ENCODE measurements at places on chromosomes 7 and 10.

- no peak for DNase-seq
These were observed 523.0 kb upstream of the FOXK1 start for GRCh38 chr7:4159154-4159501.

DNA sequence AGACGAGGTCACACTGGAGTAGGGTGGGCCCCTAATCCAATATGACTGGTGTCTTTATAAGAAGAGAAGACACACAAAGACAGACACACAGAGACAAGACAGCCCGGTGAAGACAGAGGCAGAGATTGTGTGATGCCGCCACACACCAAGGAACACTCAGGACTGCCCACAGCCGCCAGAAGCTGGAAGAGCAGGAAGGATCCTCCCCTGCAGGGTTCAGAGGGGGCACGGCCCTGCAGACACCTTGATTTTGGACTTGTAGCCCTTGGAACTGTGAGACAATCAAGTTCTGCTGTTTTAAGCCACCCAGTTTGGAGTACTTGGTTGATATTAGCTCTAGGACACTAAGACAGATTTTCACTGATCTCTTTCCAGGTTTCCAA, 72.1 kb upstream of the NANOS1 start:
- DNase-seq = no peak

GRCh38 chr7:35037526-35038341, 449 bp upstream of the DPY19L1 start:
- peak; percentile 97 for DNase-seq

DNA sequence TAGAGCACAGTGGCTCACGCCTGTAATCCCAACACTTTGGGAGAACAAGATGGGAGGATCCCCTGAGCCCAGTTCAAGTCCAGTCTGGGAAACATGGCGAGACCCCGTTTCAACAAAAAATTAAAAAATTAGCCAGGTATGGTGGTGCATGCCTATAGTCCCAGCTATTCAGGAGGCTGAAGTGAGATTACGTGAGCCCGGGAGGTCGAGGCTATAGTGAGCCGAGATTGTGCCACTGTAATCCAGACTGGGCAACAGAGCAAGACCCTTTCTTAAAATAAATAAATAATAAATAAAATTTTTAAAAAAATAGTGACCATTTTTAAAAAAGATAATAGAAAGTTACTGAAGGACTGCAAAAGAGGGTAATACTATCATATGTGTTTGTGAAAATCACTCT, 28.8 kb downstream of the MTPAP start:
- no peak for DNase-seq

DNA sequence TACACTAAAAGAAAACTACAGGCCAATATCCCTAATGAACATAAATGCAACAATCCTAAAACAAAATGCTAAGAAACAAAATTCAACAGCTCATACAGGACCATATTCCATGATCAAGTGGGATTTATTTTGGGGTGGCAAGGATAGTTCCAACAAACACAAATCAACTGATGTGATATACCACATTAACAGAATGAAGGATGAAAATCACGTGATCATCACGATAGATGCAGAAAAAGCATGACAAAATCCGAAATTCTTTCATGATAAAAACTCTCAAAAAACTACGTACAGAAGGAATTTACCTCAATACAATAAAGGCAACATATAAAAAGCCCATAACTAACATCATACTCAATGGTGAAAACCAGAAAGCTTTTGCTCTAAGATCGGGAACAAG, 124.0 kb downstream of the RELN start:
- no peak for DNase-seq

- no peak for DNase-seq
These were observed 19.6 kb downstream of the NUDT1 start for GRCh38 chr7:2261611-2262010.

DNA sequence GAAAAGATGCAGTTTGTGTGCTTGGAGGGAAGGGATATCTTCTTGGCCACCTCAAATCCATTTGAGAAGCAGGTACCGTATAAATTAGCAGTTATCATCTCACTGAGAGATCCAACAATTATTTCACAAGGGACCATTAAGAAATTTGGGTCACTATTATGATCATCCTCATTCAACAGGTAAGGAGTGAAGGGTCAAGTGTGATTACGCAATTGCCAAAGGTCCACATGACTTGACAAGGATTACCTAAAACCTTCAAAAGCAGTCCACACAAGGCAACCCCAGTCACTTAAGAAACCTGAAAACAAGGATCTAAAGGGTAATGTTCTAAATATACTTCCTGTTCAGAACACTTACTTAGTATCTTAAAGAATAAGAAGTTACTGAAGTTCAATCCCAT, 27.4 kb downstream of the CCDC6 start:
- no peak for DNase-seq

GRCh38 chr7:90701021-90701420, 104.9 kb downstream of the CDK14 start:
- no peak for DNase-seq

DNA sequence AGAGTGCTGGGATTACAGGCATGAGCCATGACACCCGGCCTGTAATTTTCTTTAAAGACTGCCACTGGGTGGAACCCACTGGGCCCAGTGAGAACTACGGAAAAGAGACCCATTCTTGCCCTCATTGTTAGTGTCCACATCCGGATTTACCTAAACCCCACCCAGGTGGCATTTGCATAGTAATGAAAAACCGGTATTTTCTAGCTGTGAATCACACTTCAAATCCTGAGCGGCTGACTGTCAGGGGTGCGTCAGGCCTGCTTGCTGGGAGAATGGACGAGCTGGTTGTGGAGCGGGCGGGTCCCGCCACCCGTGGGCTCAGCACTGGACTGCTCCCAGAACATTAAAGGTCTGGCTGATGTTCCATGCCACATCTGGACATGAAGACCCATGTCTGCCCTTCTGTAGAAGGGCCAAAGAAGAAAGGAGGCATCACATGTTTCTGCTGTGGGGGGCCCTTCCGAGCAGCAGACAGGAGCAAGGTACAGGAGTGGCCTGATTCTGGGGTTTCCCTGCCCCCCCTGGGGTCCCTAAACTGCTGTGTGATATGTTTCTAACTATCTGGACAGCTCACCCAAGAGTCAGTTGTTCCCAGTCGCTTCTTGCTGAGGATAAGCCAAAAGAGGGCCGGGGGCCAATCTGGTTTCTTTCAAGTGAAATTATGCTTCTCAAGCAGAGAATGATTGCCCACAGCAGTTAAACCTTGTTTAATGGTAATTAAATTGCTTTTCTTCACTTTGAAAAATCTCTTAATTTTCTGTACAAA, 46.4 kb downstream of the KIAA1217 start:
- DNase-seq = peak; percentile 49

GRCh38 chr10:128686630-128687278, 560.5 kb upstream of the MKI67 start:
- no peak for DNase-seq

- DNase-seq = no peak
These were observed 123.8 kb upstream of the SDK1 start for GRCh38 chr7:3177271-3177670.

GRCh38 chr7:149821191-149822148, 16.7 kb upstream of the ZNF862 start:
- no peak for DNase-seq

DNA sequence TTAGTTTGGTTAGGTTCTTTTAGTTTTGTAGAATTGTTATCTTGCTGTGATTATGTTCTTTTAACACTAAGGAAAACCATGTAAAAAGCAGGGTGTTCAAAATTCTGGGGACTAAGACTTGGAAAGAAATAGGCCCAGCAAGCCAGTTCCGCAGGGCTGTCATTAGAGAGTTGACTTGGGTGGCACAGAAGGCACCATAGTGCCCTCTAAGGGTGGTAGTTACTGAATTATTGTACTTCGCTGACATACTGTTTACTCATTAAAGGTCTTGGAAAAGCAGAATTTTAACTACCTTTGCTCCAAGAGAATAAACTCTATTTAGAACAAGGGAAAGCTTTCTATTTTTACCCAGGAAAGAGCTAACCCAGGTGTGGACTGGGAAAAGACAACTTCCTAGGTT, 86.5 kb downstream of the OTUD1 start:
- DNase-seq = peak; percentile 55

GRCh38 chr7:100407285-100408180, 21.0 kb downstream of the ZCWPW1 start:
- peak; percentile 72 for DNase-seq

- DNase-seq = no peak
These were observed 17.9 kb upstream of the CYREN start for GRCh38 chr7:135188298-135188984.

- no peak for DNase-seq
These were observed 7.8 kb upstream of the GLI3 start for GRCh38 chr7:42244828-42245227.

- peak; percentile 8 for DNase-seq
These were observed 1.7 kb upstream of the IGFBP3 start for GRCh38 chr7:45922810-45923209.

DNA sequence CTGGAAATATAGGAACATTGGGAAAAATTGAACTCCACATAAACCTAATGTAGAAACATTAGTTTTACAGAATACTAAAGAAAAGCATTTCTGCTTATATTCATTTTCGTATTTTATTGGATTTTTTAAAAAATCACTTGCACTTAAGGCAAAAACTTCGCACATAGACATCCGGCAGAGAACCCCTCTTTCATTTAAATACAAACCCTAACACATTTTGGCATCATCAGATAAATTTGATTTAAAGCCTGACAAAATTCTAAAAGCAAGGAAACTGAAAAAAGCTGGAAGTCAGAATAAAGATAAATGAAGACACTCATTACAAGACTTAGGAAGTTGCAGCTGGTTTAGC, 396 bp upstream of the EXOC4 start:
- no peak for DNase-seq

- DNase-seq = no peak
These were observed 191.3 kb upstream of the PFKP start for GRCh38 chr10:2876032-2876431.

DNA sequence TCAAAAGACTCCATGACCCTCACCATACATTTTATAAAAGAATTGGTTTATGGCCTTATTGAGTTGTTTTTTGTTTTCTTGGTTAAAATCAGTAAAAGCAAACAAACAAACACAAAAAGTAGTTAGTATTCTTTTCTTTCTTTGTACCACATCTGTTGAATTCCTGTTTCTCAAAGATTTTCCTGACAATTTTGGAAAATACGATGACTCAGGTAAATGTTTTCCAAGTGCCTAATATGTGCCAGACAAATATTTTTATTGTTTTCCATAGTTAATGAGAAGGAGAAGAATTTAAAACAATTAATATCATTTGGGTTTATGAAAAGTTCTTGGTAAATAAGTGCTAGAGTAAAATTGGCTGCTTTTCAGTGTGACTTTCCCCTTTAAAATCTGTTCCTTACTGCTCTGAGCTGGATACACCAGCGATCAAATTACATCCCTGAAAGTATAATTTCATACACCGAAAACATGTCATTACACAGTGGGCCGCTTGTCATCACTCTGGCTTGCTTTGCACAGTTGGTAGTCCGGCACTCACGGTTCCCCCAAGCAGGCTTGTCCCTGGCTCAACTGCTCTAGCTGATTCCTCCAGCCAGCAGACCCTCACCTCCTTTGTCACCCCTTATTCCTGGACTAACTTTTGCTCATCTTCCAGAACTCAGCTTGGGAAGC, 80.5 kb downstream of the TBXAS1 start:
- no peak for DNase-seq

DNA sequence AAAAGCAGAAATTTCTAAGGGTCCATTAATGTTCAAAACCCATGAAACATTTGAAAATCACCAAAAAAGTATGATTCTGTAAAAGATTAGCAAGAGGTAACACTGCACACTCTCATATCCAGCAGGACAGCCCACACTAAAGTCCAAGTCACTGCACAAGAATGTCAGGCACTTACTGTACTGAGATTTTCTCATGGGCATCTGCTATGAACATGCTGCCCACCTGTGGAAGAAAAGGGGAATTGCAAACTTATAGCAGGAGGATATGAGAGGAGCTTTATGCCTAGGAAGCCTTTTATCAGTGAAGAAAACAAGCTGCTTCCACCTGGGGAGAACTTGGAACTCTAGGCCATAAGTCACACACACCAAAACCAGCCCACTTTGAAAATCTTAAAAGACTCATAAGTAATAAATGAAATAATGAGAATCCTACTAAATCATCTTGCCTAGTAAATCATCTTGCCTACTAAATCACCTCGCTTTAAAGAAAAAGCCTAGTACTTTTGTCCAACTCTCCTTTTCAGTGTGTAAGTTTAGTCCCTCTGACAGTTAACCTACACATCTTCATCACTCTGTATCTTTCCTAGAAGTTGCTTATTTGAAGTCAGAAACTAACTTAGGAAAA, 46.1 kb downstream of the ARMH3 start:
- peak; percentile 83 for DNase-seq

DNA sequence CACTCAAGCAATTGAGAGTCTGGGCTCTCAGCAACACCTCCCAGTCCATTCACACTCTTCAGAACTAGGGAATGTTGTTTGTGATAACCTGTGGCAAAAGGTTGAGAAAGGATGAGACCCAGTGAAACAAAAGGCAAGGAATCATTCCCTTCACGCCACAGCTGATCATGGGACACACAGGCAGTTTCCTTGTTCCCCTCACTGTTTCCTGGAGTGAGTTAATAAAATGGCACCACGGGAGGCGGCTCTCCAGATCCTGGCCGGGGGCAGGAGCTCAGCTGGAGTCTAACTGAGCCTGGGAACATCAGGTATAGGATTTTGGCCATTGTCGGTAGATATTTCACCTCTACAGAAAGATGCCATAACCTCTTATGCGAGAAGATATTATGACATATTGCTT, 107.3 kb upstream of the FAM171A1 start:
- no peak for DNase-seq

DNA sequence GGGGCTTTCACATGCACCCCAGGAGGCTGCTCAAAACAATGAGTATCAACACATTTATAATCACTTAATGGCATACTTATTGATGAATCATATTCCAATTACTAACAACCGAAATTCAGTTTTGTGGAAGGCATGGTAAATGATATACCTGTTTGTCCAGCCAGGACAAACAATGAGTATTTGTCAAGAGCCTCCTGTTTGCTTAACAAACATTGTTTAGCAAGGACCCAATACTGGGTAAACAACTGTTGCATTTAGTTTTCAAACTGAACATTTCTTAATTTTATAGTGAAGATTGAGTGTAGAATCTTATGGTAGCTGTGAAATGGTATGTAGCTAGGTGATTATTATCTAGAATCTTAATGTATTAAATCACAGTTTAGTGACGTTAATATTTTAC, 473.7 kb downstream of the ATRNL1 start:
- DNase-seq = no peak

DNA sequence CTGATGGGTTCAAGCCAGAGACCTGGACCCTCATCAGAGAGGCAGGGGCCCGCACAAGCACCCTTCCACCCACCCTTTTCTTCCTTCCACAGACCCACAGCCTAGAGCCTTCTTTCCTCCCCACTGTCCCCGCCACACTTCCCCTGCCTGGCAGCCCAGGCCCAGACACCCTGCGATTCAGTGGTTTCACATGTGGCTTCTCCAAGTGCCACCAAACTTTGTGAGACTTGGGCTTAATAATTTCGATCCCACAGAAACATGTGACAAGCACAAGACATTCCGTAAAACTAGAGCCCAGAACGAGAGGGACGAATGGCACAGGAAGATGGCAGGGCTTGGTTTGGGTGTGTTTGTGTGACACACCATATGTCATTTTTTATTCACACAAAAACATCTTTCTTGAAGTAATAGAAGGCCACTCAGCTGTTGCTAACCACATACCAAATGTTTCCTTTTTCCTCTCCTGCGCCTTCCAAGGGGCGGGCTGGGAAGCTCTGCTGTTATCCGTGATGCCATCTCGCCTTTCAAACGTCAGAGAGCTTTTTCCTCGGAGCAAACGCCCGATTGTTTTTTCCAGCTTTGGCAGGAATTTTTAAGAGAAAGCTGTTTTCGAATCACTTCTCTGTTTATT, 162.9 kb downstream of the GRK5 start:
- no peak for DNase-seq

- peak; percentile 93 for DNase-seq
These were observed 23.3 kb downstream of the BPGM start for GRCh38 chr7:134669845-134670373.

GRCh38 chr7:45695249-45695995, 121.3 kb downstream of the ADCY1 start:
- DNase-seq = no peak

Measured in HT-29 (cell line).